ENCODE measurements at places on chromosomes 5 and 9.
A peak's percentile ranks its signal among the peaks of the same experiment; 100 is the strongest.

DNA sequence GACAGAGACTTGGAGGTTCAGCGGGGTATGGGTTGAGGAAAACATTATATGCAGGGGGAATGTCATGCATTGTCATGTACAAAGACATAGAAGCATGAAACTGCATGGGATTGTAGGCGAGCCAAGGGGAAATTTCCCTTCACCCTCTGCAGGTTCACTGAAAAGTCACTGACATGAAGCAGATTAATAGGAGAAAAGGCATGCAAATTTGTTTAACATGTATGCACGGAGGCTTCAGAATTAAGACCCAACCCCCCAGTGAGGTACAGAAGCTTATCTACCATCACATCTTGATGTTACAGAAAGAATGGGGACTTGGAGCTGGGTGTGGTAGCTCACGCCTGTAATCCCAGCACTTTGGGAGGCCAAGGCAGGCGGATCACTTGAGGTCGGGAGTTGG, 18.5 kb downstream of the NIM1K start:
- DNase-seq = no peak

DNA sequence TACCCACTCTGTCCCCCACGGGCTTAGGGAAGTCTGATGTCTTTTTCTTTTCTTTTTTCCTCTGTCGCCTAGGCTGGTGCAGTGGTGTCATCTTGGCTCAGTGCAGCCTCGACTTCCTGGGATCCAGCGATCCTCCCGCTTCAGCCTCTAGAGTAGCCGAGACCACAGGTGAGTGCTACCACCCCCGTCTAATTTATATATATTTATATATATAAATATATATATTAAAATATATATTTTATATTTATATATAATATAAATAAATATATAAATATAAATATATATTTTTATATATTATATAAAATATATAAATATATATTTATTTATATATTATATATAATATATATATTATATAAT, 3.3 kb upstream of the ANXA2R start:
- DNase-seq = no peak

- DNase-seq = no peak
Observed at GRCh38 chr9:126886034-126886822, 25.8 kb downstream of the ZBTB34 start.

DNA sequence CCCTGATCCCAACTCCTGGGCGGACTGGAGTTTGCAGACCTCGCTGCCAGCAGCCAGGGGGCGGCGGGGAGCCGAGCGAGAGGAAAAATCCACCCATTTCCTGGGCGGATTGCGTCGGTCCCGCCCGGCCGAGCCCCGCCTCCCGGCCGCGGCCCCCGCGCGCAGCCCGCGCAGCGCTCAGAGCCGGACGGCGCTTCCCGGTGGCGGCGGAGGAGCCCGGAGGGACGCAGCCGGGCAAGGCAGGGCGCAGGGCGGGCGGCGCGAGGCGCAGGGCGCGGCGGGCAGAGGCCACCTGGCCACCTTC, at the start of gene OLFM1:
TSS of gene OLFM1 (plus strand) at position 180 of the 304 bp plus-strand sequence. CDS start 322 bp downstream, outside the sequence.
- no peak for DNase-seq

GRCh38 chr9:13002740-13003139, 227.9 kb downstream of the LURAP1L start:
- DNase-seq = no peak

- DNase-seq = no peak
Observed at GRCh38 chr5:33195431-33196165, 245.2 kb upstream of the TARS1 start.

DNA sequence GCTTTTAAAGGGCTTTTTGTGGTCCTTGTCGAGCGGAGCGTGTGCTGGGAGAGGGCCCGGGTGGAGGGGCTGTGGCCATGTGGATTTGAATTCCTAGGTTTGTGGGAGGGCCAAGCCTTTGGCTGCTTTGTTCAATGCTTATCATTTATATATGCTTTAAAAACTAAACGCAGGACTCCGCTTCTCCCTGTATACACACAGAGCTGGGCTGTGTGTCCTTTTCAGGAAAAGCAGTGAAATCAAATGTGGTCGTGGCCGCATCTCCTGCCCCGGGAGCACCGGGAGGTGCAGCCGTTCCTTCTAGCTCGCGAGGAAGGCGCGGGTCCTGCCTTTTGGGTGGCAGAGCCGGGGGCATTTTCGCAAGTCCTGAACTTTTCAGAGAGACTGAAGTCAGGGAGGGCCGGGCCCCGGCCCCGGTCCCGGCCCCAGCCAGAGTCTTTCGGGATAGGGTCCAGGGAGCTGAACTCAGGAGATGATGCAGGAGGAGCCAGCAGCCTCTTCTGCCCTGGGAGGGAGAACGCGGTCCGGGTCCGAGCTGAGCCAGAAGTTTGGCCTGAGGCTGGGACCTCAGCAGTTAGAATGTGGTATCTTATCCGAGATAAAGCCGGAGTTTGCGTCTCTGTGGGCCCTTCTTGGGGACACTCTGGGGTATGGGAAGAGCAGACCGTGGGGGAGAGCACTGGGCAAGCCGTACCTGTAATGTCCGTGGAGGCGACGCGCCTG, 158.8 kb downstream of the C9orf152 start:
- no peak for DNase-seq

- DNase-seq = no peak
Observed at GRCh38 chr9:136724772-136725171, 12.4 kb downstream of the DIPK1B start.

- no peak for DNase-seq
Observed at GRCh38 chr9:114346146-114346545, 16.5 kb downstream of the ORM2 start.

GRCh38 chr5:639584-640213, 27.6 kb downstream of the CEP72 start:
- DNase-seq = no peak

DNA sequence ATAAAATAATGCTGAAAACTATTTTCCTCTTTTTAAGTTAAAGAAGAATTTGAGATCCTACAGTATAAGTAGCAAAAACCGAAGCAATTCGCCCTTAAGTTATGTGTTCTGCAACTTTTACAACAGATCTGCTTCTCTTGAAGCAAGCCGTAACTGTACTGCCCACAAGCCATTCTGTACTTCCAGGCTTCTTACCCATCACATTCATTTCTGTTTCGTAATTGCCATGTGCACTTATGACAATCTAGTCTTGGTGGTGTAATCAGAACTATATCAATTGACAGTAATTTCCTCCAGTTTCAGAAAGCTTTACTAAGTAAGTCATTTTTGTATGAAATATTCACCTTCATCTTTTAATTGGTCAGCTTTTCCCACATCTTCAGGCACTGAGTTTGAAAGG, 13.8 kb downstream of the SGTB start:
- DNase-seq = no peak

DNA sequence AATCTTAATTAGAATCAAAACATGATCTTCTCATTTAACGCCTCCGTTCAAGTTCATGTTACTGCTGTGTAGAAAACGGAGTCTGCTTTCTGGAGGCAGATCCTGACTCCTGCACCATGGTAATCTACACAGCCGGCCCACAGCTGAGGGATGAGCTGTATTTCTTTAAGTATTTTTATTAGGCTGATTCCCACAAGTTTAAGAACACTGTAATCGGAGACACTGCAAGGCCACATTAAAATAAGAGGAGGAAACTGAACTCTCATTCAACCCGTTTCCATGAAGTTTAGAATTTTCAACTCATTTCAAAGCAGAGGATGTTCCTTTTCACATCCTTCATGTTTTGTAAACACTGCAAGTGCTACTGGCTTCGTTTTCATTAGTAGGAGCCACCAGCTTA, 372.2 kb downstream of the NFIB start:
- DNase-seq = no peak

- DNase-seq = no peak
Observed at GRCh38 chr9:109168170-109168569, 1.1 kb upstream of the FRRS1L start.

DNA sequence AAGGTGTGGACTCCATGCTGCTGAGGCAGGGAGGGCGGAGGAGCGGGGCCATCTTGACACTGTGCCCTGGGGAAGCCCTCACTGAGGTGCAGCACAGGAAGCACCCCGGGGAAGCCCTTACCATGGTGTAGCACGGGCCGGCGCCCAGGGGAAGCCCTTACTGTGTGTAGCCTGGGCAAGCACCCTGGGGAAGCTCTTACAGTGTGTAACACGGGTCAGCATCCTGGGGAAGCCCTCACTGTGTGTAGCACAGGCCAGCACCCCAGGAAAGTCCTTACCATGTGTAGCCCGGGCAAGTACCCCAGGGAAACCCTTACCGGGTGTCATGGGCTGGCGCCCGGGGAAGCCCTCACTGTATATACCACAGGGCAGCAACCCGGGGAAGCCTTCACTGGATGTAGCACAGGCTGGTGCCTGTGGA, 62.6 kb upstream of the ZNF354B start:
- no peak for DNase-seq

- DNase-seq = no peak
Observed at GRCh38 chr5:73306741-73307275, 133.8 kb downstream of the TMEM174 start.

DNA sequence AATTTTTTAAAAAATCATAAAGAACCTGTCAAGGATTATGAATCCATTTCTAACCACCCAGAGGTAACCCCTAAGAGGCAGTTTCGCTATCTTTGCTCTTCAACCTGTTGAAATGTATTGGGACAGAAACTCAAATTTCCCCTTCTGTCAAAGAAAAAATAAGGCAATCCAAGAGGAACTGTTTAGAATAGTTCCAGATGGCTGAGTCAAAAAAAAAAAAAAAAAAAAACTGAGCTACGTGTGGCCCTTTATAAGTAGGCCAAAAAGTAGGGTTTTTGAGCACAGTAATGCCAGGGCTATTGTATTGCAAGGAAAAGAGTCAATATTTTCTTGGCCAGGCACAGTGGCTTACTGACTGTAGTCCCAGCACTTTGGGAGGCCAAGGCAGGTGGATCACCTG, 94.9 kb downstream of the RAD23B start:
- no peak for DNase-seq

- no peak for DNase-seq
Observed at GRCh38 chr9:91908746-91909145, 41.3 kb downstream of the ROR2 start.

GRCh38 chr9:119873877-119874276, 504.6 kb upstream of the BRINP1 start:
- no peak for DNase-seq

DNA sequence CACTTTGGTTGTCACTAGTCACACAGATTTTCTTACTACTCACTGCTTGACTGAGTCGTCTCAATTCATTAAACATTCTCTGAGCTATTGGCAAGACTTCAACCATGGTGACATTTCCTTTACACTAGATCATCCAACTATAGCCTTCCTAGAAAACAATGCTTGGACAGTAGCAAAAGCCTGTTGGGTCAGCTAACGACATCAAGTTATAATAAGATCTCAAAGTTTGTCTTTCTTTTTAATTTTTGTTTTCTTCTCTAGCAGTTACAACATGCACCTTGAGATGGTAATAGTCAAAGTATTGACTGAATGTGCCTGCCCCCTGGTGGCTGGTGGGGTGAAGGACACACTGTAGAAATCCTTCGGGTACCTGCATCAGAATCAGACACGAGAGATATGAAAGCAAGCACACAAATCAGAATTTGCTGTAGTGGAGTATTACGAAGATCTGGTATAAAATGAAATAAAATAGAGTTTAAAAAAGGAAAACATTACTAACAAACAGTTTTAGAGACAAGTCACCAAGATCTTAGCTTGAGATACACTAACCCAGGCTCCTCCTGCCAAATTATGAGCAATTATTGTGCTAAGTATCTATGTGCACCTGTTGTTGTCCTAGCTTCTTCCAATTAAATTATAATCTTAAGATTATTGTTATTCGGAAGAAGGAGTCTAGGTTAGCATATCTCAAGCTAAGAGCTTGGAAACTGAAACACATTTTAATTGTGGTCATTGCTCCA, 81.2 kb downstream of the ARL15 start:
- DNase-seq = peak; percentile 64

DNA sequence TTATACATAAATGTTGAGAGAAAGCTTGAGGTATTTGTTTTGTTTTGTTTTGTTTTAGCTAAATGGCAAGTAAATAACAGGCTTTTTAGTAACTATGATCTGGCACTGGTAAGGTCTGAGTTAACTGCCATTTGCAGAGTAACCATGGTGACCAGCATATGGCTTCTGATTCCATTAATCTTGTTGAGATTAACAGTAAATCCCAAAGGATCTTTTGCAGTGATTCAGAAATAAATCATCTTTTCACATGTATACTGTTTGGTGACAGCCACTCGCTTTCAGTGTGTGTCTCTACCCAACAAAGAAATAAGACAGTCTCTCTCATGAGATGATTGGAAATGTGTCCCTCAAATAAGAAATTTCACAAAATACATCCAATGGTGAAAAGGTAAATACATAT, 235.6 kb downstream of the RAB3C start:
- no peak for DNase-seq

DNA sequence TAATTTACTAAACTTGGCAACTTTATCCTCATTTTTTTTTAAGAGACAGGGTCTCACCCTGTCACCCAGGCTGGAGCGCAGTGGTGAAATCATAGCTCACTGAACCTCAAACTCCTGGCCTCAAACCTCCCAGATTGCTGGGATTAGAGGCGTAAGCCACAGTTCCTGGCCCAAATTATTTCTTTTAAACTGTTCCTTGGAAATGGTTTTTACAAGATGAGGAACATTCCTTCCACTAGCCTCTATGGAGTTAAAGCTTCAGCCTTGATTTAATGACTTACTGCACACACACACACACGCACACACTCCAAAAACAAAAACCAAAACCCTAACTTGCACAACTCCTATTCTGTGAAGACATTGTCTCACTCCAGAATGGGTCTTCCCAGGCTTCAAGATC, 77.2 kb upstream of the TARS1 start:
- no peak for DNase-seq

DNA sequence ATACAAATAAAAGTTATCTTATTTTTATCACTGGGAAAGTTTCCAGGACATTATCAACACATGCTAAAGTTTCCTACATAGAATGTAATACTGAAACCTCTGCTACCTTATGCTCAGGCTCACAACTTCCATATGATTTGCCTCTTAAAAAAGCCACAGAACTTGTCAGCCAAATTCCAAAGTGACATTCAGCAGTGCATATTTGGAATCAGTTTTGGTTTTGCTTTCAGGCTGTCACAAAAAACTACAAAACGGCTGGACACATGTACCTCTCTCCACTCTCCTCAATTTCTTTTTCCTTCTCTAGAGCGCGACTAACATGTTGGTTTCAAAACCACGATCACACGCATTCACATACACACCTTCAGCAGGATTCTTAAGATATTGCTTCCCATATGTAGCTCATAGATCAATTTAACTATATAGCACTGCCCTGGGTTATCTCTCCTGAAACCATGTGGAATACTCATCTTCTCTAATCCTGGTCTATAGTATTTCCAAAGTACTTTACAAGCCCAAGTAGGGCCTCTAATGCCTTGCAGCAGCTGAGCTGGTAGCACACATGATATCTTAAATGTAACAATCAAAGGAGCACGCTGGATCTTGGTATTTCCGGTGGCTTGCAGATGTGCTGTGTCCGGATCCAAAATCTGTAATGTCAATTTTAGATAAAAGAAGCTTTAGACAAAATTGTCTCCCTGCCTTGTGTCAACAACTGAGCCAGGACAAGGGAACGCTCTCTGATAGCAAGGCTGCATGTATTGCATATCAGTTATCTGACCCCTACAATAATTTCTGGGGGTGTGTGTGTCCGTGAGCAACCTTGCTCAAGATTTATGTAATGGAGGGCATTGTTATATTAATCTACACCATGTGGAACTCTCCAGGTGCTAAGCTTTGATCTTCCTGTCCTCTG, 203.2 kb downstream of the DMRT2 start:
- DNase-seq = no peak

Data from stimulated activated CD8-positive, alpha-beta memory T cell treated with anti-CD3 and anti-CD28 coated beads, Interleukin-7, amount 100 ng/mL, for 24 hours (primary cell).